Hindlimb muscle (tissue), 1 donor: ENCODE measurements at places on chromosomes 16 and 17. TPM values are rescaled to one million over a fixed set of nuclear protein-coding genes. Genes with fewer than 3 reads are reported as not detected.
A peak's percentile ranks its signal among the peaks of the same experiment; 100 is the strongest.

- no peak for DNase-seq
Measured at GRCh38 chr16:54075446-54075845, 211.1 kb downstream of the IRX3 start.

GRCh38 chr16:77969861-77970260 lies 52.5 kb upstream of the CLEC3A start:
- DNase-seq, result no peak

GRCh38 chr16:23801378-23801777 lies 34.4 kb upstream of the PRKCB start:
- DNase-seq, result peak; percentile 19

DNA sequence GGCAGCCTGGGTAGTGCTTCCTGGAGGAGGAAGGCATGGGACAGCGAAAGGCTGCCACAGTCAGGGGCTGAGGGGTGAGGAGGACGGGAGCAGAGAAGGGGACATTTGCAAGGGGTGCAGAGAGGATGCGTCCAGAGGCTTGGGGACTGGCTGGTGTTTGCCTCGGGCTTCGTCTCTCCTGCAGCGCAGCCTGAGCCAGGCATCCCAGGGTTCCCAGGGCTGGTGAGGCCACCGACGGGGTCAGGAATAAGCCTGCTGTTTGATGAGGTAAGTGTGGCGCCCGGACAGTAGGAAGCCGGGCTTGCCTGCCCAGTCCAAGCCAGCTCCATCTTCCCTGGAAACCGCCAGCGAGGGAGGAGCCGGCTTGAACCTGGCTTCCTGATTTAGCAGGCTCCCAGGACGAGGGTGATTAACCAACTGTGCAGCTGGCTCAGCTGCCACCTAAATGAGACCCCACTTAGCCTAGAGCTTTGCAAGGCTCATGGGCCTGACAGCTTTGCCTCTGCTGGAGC lies 47.8 kb downstream of the PITPNM3 start:
- no peak for DNase-seq

DNA sequence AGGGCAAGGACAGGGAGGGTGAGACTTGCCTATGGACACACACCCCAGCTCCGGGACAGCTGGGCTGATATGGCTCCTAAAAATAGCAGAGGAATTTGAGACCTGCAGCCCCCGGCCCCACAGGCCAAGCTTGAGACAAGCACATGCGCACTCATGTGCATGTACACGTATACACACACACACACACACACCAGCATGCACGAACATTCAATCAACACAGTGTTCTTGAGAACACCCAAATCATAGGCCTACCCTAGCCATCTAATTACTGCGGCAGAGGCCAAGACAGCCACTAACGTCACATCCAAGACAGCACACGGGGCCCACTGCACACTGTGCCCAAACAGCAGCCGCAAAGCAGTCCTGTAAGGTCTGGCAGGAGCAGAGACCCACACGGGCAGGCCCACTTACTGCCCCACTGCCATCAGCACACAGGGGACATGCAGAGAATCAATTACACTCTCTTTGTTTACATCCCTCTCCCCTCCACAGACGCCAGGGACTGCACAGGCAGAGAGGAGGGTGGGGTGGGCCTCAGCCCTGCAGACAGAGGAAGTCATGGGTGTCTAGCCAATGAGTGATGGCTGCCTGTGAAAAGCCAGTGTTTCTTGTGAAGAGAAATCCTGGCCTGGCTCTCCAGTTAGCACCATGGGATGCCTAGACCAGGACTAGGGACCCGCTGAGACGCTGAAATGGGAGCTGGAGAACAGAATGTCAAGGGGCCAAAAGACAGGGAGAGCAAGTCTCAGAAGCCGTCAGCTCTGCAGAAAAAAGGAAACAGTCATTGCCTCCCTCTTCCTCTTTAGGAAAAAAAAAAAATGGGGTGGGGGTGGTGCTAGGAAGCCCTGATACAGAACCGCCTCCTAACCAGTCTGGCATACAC lies 39.3 kb downstream of the MYO18A start:
- peak; percentile 67 for DNase-seq

- DNase-seq, result no peak
Measured at GRCh38 chr16:72637306-72637705, 410.6 kb downstream of the ZFHX3 start.

- DNase-seq, result no peak
Measured at GRCh38 chr17:82536512-82537201, 17.1 kb downstream of the FOXK2 start.

DNA sequence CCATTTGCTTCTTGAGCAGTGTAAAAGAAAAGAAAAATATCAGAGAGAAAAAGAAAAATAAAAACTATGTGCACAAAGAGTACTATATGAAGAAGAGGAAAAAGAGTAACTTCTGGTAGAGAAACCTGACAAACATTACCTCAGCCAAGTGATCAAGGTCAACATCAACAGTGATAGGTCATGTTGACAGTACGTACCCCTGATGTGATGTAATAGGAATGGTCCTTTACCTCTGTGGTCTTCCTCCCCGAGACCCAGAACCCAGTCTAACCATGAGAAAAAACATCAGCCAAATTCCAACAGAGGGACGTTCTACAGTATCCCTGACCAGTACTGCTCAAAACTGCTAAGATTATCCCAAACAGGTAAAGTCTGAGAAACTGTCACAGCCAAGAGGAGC lies 4.4 kb downstream of the GSDMB start:
- DNase-seq, result no peak

DNA sequence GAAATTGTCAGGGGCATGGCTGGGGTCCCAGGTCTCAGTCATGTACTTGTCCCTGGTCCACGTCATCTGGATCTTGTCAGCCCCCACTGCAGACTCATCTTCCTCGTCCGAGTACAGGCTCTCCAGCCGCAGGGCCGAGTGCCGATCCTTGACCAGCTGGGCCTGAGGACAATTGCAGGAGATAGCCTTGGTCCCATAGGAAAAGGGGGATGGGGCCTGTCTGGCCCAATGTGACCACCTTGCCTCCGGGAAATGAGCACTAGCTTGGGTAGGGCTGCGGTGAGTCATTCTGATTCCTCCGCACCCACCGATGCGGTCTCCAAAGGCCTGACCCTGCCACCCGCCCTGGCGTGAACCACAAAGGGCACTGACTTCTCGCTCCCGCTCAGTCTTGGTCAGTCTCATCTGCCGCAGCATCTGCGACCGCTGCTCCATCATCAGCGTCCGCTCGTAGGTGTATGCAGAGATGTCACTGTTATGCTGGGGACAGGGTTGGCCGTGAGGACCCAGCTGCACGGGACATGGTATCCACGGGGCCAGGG lies 1.5 kb upstream of the LCAT start:
- no peak for DNase-seq

- no peak for DNase-seq
Measured at GRCh38 chr16:50276326-50276640, 9.9 kb downstream of the ADCY7 start.

DNA sequence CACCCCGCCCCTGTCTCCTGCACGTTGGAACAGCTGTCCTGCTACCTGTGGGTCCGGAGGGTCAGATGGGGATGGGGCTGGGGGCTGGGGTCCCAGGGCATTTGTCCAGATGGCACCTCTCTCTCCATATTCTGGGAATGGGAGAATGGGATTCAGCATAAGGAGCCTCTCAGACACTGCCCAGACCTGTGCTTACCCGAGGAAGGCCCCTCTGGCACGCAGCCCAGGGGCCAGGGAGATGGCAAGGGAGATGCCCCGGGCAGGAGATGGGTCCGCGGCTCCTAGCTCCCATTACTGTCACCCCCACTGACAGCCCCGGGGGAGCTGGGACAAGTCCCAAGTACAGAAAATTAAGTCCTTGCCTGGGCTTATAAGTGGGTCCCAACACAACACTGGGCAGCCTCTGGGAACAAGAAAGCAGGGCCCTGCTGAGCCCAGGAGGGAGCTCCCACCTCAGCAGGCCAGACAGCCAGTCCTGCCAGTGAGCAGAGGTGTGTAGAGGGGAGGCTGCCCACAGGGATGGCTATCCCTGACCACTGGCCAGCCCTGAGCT lies 1.8 kb downstream of the VASN start:
- DNase-seq, result no peak

KRTAP1-1 gene
- not detected for polyA plus RNA-seq
